ENCODE measurements at places on chromosomes 13 and 19.

DNA sequence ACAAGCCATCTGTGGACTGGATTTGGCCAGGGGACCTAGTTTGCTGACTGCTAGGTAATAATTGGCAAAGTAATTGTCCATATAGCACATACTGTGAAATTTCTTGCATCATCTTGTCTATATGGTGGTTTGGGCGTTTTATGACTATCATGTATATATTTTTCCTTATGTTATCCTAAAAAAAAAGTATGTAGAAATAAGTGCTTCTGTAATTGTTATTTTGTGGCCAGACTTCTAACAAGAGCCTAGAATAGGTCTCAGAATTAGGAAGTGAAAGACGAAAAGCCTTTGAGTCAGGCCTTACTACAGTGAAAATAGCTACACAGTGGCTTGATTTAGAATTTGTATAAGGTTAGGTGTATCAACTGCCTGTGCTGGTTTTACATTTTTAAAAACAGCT lies 4.2 kb downstream of the FNDC3A start:
- DNase-seq: no peak

DNA sequence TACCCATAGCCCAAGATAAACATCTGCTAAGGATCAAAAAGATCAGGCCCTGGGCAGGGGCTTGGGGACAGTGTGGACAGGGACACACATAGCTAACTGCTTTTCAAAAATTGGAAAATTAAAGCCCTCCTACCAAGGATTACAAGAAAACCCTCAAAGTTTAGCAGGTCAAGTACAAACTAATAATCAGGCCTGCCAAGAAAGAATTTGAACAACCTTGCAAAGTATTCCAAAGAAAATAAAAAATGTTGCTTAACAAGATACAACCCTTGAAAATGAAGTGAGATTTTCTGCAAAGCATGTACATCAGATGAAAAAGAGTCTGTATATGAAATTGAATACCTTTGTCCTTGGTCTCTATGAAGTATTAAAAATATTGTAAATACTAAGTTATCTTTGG lies 67.3 kb downstream of the KLF12 start:
- no peak for DNase-seq

- no peak for DNase-seq
Observed at GRCh38 chr19:56071151-56071550, 49.9 kb downstream of the ZNF787 start.

GRCh38 chr13:51764184-51765141 lies 39.5 kb downstream of the DHRS12 start:
- DNase-seq: no peak

DNA sequence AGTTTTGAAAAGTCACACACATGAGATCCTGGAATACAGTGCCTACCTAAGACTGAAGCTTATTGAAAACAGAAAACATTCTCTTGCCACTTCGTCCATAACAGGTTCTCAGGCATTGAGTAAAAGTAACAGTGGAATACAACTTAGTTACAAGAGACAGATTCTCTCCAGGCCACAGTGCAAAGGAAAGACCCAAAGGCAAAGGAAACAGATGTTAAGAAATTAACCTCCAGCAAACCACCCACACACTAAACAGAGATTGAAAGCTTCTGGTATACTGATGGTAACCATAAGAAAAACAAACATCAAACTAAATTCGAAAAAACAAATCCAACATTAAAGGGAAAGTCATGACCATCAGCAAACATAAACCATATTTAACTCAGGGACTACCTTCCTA lies 914.7 kb downstream of the SLITRK5 start:
- no peak for DNase-seq

DNA sequence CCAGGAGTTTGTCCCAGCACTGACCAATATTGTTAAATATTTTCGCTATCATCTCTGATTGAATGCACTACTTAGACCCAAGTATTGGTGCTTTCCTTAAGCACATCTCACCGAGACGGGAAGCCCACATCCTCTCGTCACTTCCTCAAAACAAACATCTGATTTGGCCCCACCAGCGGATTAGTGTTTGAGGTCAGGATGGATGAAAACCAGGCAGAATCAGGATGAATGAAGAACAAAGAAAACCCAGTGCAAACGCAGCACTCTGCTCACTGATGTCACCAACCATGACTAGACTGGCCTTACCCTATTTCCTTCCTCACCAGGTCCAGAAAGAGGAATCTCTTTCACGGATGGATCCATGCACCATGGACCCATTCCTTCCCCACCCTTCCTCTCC lies 6.0 kb downstream of the PLAUR start:
- DNase-seq: no peak

- no peak for DNase-seq
Observed at GRCh38 chr13:109859898-109860297, 73.5 kb upstream of the IRS2 start.

- no peak for DNase-seq
Observed at GRCh38 chr19:14148751-14149410, 12.5 kb upstream of the ASF1B start.

All from NCI-H2171 (cell line).